CD8-positive, alpha-beta memory T cell (primary cell): ENCODE measurements at places on chromosomes 13 and 19. TPM values are rescaled to one million over a fixed set of nuclear protein-coding genes. Genes with fewer than 3 reads are reported as not detected.

GRCh38 chr19:35052599-35053190, 11.2 kb downstream of the HPN start:
- H3K27ac ChIP-seq: no peak overlapping the region
- no peaks in the 10 kb centered on the region for H3K27me3 ChIP-seq
- H3K4me1 ChIP-seq: no peaks in the 10 kb centered on the region
- no peaks in the 10 kb centered on the region for H3K36me3 ChIP-seq

GRCh38 chr13:79043208-79043607, 362.8 kb downstream of the RBM26 start:
- no peak overlapping the region for H3K4me3 ChIP-seq
- no peaks in the 10 kb centered on the region for H3K36me3 ChIP-seq
- no peak overlapping the region for H3K27ac ChIP-seq
- H3K4me1 ChIP-seq: no peaks in the 10 kb centered on the region

DNA sequence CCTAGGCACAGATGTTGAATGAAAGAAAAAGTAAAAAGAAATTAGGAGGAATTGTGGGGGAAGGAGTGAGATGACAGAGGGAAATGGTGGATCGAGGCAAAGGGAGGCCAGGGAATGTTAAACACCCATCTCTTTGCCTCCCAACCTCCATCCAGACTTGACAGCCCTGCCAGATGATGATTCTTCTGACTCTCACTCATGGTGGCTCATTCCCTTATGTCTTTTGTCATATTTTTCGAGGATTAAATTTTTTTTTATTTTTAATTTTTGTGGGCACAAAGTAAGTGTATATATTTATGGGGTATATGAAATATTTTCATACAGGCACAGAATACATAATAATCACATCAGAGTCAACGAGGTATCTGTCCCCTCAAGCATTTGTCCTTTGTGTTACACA, 42.8 kb downstream of the ADGRE1 start:
- peaks cover 8% of the 10 kb centered on the region for H3K4me1 ChIP-seq
- no peaks in the 10 kb centered on the region for H3K36me3 ChIP-seq
- H3K27ac ChIP-seq: no peak overlapping the region
- H3K4me3 ChIP-seq: no peak overlapping the region
- H3K27me3 ChIP-seq: no peaks in the 10 kb centered on the region
- DNase-seq: no peak

The PLIN5 gene
- total RNA-seq: not detected

The BEST2 gene
- not detected for total RNA-seq

DNA sequence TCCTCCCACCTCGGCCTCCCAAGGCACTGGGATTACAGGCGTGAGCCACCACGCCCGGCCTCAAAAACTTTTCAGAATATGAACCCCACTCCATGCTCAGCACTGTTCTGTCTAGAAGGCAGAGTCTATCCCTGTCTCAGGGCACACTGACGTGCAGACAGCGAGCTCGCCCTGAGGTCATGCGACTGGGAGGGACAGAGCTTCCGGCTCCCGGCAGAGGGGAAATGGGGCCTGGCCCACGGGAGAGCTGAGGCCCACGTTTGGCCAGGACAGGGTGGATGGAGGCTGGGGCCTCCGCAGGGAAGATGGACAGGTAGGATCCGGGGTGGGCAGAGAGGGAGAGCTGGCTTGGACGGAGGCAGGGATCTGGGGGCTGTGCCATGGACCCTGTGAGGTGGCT, 2.8 kb upstream of the AZU1 start:
- no peak overlapping the region for H3K4me3 ChIP-seq
- peaks cover 6% of the 10 kb centered on the region for H3K27me3 ChIP-seq
- no peak for DNase-seq
- H3K4me1 ChIP-seq: no peaks in the 10 kb centered on the region
- no peak overlapping the region for H3K27ac ChIP-seq

DNA sequence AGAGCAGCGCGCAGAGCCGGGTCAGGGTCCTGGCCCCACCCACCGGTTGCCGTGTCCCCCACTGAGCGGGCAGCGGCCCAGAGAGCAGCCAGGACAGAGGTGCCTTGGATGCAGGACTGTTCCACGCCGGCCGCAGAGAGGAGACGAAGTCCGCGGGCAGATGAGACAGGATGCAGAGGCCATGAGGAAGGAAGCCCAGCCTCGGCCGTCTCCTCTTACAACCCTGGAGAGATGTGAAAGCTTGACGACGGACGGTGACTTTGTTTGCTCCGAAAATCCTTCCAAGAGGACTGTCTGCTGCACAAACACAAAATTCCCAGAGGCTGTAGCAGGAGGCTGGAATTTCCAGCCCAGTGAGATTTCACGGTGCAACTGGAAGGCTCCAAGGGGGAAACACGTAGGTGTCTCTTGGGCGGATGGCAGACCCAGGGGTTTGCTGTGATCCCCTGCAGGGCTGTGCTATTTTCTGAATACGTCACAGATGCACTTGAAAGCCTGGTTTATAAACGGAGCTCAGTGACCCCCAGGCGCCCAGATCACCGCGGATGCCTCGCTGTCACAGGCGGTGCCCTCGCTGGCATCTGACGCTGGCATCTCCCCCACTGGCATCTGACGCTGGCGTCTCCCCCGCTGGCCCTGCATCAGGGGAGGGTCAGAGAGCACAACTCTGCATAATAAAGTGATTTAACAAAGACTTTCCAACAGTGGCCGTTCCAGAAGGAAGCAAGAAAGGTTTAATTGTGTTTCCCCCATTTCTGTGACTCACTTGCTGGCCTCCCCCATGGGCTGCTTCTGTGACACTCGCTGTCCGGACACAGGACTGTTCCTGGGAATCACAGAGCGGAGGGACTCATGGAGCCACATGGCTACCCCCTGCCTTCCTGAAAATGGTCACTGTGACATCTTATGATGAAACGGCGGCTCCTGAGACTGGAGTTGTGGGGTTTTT, 62.0 kb upstream of the C13orf46 start:
- H3K27ac ChIP-seq: no peak overlapping the region
- H3K27me3 ChIP-seq: no peaks in the 10 kb centered on the region
- peaks cover 50% of the 10 kb centered on the region for H3K36me3 ChIP-seq
- DNase-seq: no peak
- peaks cover 11% of the 10 kb centered on the region for H3K4me1 ChIP-seq

DNA sequence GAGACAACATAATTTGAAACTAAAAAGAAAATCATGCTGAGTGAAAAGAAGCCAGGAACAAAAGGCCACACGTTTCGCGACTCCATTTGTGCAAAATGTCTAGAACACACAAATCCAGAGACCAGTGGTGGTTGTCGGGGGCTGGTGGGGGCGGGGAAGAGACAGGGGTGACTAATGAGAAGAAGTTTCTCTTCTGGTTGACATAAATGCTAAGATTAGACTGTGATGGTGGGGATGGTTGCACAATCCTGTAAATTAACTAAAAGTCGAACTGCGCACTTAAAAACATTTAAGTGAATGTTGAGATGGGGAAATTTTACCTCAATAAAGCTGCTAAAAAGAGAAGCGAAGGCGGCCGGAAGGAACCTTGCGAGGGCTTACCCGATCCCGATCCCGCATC, 7.1 kb downstream of the AKAP8 start:
- no peak overlapping the region for H3K4me3 ChIP-seq
- peaks cover 46% of the 10 kb centered on the region for H3K36me3 ChIP-seq
- DNase-seq: no peak
- no peaks in the 10 kb centered on the region for H3K27me3 ChIP-seq
- H3K27ac ChIP-seq: no peak overlapping the region
- peaks cover 13% of the 10 kb centered on the region for H3K4me1 ChIP-seq

DNA sequence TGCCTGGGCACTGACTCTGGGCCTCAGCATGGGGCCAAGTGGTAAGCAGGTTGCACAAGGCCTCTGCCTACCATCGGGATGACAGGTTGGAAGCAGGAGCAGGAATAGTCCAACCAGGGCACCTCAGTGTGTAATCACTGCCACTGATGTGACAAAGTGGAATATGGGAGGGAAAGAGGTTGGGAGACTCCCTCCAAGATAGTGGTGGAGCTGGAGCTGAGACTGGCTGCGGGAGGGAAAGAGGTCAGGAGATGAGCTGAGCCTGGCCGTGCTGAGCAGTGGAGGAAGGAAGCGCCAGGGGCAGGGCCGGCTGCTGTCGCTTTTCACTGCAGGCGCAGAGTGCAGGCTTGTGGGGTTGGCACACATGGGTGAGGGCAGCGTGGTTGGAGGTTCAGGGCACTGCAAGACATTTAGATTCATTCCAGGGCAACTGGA, 6.8 kb downstream of the UPF3A start:
- H3K4me3 ChIP-seq: no peak overlapping the region
- peaks cover 18% of the 10 kb centered on the region for H3K4me1 ChIP-seq
- DNase-seq: no peak
- H3K36me3 ChIP-seq: peaks cover 35% of the 10 kb centered on the region
- H3K27ac ChIP-seq: no peak overlapping the region

DNA sequence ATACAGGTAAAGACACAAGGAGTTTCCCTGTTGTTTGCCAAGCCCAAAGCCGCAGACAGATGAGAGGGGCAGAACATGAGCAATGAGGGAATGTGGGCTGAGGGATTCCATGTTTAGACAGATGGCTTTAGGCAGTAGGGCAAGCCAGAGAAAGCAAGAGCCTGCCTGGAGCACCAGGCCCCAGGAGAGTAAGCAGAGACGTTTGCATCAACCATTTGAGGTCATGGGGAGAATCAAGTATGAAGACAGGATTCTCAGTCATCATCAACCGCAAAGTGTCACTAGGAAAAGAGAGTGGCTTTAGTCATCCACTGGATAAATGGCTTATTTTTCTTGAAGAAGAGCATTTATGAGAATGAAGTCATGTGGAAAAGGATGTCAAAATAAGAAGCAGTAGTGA, 184.7 kb downstream of the COG6 start:
- H3K36me3 ChIP-seq: no peaks in the 10 kb centered on the region
- H3K27me3 ChIP-seq: no peaks in the 10 kb centered on the region
- H3K4me1 ChIP-seq: no peaks in the 10 kb centered on the region

GRCh38 chr13:83100237-83100636, 782.0 kb downstream of the SLITRK1 start:
- no peak overlapping the region for H3K4me3 ChIP-seq
- H3K27me3 ChIP-seq: no peaks in the 10 kb centered on the region
- no peak overlapping the region for H3K27ac ChIP-seq
- DNase-seq: no peak
- no peaks in the 10 kb centered on the region for H3K36me3 ChIP-seq

GRCh38 chr19:2982983-2983350, 5.6 kb downstream of the TLE6 start:
- DNase-seq: no peak
- no peaks in the 10 kb centered on the region for H3K36me3 ChIP-seq
- no peak overlapping the region for H3K4me3 ChIP-seq

The ZNF730 gene
- 0.57 TPM for total RNA-seq

The UQCR11 gene
- total RNA-seq: 239 TPM
